ENCODE measurements at places on chromosomes 6 and 20. TPM values are rescaled to one million over a fixed set of nuclear protein-coding genes. Genes with fewer than 3 reads are reported as not detected.
A peak's percentile ranks its signal among the peaks of the same experiment; 100 is the strongest.

The HLA-B gene
- total RNA-seq, result 5,136 TPM

The OXT gene
- total RNA-seq, result 1.8 TPM

- peaks cover 40% of the 10 kb centered on the region for H3K4me1 ChIP-seq
- no peak overlapping the region for H3K27ac ChIP-seq
- H3K4me3 ChIP-seq, result no peak overlapping the region
- no peak for DNase-seq
These were observed 28.0 kb upstream of the TULP4 start for GRCh38 chr6:158284007-158284875.

- H3K4me1 ChIP-seq, result peaks cover 3% of the 10 kb centered on the region
- no peak overlapping the region for H3K27ac ChIP-seq
- no peaks in the 10 kb centered on the region for H3K27me3 ChIP-seq
- no peak for DNase-seq
These were observed 48.6 kb upstream of the SNX9 start for GRCh38 chr6:157774153-157775135.

GRCh38 chr20:49118307-49118706 lies 69.8 kb downstream of the STAU1 start:
- no peaks in the 10 kb centered on the region for H3K4me1 ChIP-seq
- DNase-seq, result no peak
- peaks cover 95% of the 10 kb centered on the region for H3K36me3 ChIP-seq
- H3K4me3 ChIP-seq, result no peak overlapping the region
- H3K27ac ChIP-seq, result no peak overlapping the region

DNA sequence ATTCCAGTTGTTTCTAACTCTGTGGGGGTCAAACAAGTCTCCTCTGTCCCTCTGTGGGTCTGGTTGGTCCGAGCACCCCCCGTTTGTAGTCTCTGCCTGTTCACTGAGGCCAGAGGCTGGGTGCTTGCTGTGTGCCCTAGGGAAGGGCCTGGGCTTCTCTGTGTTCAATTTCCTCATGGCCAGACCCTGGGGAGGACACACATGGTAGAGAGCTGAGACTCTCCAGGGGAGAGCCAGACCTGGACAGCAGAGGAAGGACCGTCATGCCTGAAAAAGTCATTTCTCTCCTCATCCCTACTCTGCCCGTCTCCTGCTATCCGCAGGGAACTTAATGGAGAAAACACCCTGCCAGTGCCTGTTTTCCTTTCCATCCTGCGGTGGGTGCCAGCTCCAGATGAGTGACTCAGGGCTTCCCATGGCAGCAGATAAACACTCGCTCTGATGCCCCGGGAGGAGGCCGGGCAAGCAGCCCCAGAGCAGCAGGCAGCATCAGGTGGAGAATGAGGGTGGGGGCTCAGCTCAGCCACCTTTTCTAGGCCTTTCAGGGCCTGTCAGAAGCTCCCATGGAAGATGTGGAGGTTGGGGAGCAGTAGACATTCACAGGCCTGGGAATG lies 51.9 kb downstream of the SNAI1 start:
- H3K4me3 ChIP-seq, result no peak overlapping the region
- H3K36me3 ChIP-seq, result no peaks in the 10 kb centered on the region
- no peak for DNase-seq
- H3K27ac ChIP-seq, result no peak overlapping the region
- H3K27me3 ChIP-seq, result no peaks in the 10 kb centered on the region
- no peaks in the 10 kb centered on the region for H3K4me1 ChIP-seq

DNA sequence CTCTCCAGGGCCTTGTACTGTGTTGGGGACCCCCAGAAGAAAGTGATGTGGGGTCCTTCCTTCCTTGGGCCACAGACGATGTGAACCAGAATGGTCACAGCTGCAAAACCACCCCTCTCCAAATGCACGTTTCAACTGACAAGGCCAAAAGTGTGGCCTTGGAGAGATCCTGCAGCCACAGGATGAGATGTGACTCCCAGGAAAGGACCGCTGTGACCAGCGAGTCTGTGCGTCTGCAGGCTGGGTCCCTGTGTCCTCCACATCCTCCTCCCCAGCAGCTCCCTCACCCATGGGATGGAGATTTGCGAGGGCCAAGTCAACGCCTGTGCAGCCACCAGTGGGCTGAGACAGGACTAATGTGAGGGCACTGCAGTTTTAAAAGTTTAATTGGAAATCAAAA lies 247.0 kb downstream of the ERMARD start:
- no peak overlapping the region for H3K4me3 ChIP-seq
- DNase-seq, result no peak
- no peak overlapping the region for H3K27ac ChIP-seq
- no peaks in the 10 kb centered on the region for H3K27me3 ChIP-seq
- H3K36me3 ChIP-seq, result no peaks in the 10 kb centered on the region

DNA sequence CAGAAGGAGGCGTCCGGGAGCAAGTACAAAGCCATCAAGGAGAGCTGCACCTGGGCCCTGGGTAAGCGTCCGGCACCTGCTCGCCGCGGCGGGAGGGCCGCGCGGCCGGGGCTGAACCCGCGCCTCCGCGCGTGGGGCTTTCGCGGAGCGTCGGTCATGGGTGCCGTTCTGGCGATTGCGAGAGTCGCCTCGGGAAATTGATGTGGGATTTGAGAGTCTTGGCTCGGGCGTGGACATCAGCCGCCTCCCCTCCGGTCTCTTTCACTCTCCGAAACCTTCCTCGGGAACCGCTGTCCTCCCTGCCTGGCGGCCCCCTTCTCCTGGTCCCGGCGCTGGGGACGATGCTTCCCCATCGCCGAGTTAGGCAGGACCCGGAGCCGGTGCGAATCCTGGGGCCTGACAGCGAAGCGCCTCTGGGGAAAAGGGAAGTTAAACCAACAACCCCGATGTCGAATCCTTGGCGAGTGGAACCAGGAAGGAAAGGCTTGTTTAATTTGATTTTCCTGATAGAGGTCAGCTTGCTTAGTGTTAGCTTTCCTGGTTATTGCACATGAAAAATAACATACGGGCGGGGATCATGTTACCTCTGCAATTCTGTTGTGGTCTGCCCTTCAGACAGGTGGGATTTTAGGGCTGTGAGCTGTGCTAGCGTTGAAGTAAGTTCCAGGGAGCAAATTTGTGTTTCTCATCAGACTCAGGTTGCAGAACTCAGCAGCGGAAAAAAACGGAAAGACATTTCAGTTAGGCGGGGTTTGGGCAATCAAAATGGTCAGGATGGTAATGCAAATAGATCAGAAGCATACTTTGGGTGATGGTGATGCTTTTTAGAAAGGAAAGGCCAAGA lies 594 bp downstream of the ARFGEF3 start:
- H3K27ac ChIP-seq, result no peak overlapping the region
- H3K27me3 ChIP-seq, result peaks cover 7% of the 10 kb centered on the region
- peaks cover 3% of the 10 kb centered on the region for H3K4me1 ChIP-seq
- no peaks in the 10 kb centered on the region for H3K36me3 ChIP-seq
- no peak for DNase-seq
- peak overlapping the region; percentile 39 for H3K4me3 ChIP-seq

DNA sequence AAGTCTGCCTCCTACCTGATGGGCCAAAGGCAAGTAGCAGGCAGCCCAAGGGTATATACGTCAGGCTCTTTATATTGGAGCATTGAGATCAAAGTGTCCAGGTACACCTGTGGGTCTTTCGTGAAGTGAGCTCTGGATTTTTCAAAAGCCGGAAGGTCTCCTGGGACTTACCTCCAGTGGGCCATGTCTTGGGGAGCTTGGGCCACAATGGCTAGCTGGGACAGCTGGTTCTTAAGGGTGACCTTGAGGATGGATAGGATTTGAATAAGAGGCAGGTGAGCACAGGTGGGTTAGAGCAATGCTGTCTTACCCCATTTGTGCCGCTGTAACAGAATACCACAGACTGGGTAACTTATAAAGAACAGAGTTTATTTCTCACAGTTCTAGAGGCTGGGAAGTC lies 153.4 kb downstream of the CDC5L start:
- DNase-seq, result no peak
- no peak overlapping the region for H3K4me3 ChIP-seq
- H3K4me1 ChIP-seq, result no peaks in the 10 kb centered on the region
- no peak overlapping the region for H3K27ac ChIP-seq
- H3K27me3 ChIP-seq, result no peaks in the 10 kb centered on the region

- no peaks in the 10 kb centered on the region for H3K27me3 ChIP-seq
- H3K36me3 ChIP-seq, result no peaks in the 10 kb centered on the region
- DNase-seq, result peak; percentile 78
- H3K27ac ChIP-seq, result no peak overlapping the region
- peaks cover 3% of the 10 kb centered on the region for H3K4me1 ChIP-seq
These were observed 48.9 kb downstream of the ANKRD60 start for GRCh38 chr20:58179432-58180099.

- no peaks in the 10 kb centered on the region for H3K27me3 ChIP-seq
- no peak overlapping the region for H3K4me3 ChIP-seq
- H3K4me1 ChIP-seq, result peaks cover 12% of the 10 kb centered on the region
These were observed 29.7 kb downstream of the ATXN1 start for GRCh38 chr6:16731478-16732051.

- no peaks in the 10 kb centered on the region for H3K27me3 ChIP-seq
- no peak overlapping the region for H3K4me3 ChIP-seq
- DNase-seq, result no peak
- H3K4me1 ChIP-seq, result no peaks in the 10 kb centered on the region
These were observed 158.0 kb downstream of the DST start for GRCh38 chr6:56484669-56485068.

GRCh38 chr20:5033566-5033965 lies 32.3 kb upstream of the SLC23A2 start:
- no peak overlapping the region for H3K27ac ChIP-seq
- H3K4me3 ChIP-seq, result no peak overlapping the region
- H3K36me3 ChIP-seq, result no peaks in the 10 kb centered on the region
- no peaks in the 10 kb centered on the region for H3K27me3 ChIP-seq
- peaks cover 4% of the 10 kb centered on the region for H3K4me1 ChIP-seq

Data from naive thymus-derived CD4-positive, alpha-beta T cell (primary cell).